IMR-90 (cell line): ENCODE measurements at places on chromosomes 1 and 21. TPM values are rescaled to one million over a fixed set of nuclear protein-coding genes. Genes with fewer than 3 reads are reported as not detected.

AKR7A3 gene
- total RNA-seq = under 0.01 and 0.18 TPM in 2 replicates

BMP8B gene
- total RNA-seq = not detected in 2 replicates

SLC44A5 gene
- under 0.01 TPM in 2 replicates for total RNA-seq

KRTAP21-2 gene
- total RNA-seq = not detected in 2 replicates

GNPAT gene
- total RNA-seq = 36.0 and 43.9 TPM in 2 replicates

CA14 gene
- total RNA-seq = not detected in 2 replicates

ERI3 gene
- 55.3 and 56.6 TPM in 2 replicates for total RNA-seq

PRKAA2 gene
- 1.4 and 2.2 TPM in 2 replicates for total RNA-seq

RYR2 gene
- total RNA-seq = not detected in 2 replicates

ECM1 gene
- total RNA-seq = 17.2 and 20.1 TPM in 2 replicates

TNNT2 gene
- total RNA-seq = 0.18 and 0.56 TPM in 2 replicates

CA6 gene
- not detected in 2 replicates for total RNA-seq

FAM43B gene
- not detected in 2 replicates for total RNA-seq

OR2L3 gene
- total RNA-seq = not detected in 2 replicates

NCF2 gene
- 2.8 and 3.2 TPM in 2 replicates for total RNA-seq

CR2 gene
- not detected in 2 replicates for total RNA-seq

LCE1C gene
- total RNA-seq = not detected in 2 replicates

ZBTB8B gene
- total RNA-seq = not detected in 2 replicates

PLPPR4 gene
- 6.4 and 7.0 TPM in 2 replicates for total RNA-seq

C4BPA gene
- total RNA-seq = not detected in 2 replicates

ALX3 gene
- total RNA-seq = not detected in 2 replicates
